ENCODE measurements at places on chromosomes 1 and 21.

- no peak for DNase-seq
These were observed 213.7 kb upstream of the VAMP3 start for GRCh38 chr1:7557301-7557891.

DNA sequence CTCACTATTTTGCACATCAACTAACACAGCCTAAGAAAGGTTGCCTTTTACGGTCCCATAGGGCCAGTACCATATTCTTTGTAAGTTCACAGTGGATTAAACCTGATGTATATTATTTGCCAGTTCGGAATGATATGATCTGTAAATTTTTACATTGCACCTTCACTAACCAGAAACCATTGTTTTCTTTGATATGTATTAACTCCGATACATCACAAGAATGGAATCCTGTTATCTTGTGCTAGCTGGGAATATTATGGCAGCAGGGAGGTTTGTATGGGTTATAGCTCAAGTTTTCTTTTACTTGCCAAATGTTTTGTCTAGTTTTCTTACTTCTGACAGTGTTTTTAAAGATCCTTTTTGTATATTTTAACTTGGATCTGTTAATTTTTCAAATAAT lies 51.4 kb upstream of the S1PR1 start:
- no peak for DNase-seq

DNA sequence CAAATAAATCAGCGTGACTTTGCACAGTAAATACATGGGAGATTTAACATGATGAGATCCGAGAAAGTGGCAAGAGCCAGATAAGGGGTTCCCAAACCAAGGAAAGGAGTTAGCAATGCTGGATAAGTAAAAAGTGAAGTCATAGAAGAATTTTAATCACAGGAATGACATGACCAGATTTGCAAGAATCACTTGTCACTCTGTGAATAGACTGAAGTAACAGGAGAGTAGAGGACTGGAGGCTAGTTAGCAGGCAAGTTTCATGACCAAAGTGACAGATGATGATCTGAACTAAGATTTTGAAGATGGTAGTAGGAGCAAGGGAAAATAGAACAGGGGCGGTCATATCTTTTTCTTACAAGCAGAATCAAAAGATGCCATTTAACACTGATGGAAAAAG lies 8.4 kb downstream of the CFH start:
- no peak for DNase-seq

GRCh38 chr1:201905234-201905890 lies 16.7 kb downstream of the SHISA4 start:
- no peak for DNase-seq

GRCh38 chr21:31725202-31725839 lies 6.6 kb downstream of the SCAF4 start:
- no peak for DNase-seq

GRCh38 chr1:20187813-20188454 lies 1.6 kb upstream of the PLA2G2C start:
- no peak for DNase-seq

GRCh38 chr1:157104598-157105293 lies 5.1 kb upstream of the ETV3L start:
- DNase-seq = no peak

DNA sequence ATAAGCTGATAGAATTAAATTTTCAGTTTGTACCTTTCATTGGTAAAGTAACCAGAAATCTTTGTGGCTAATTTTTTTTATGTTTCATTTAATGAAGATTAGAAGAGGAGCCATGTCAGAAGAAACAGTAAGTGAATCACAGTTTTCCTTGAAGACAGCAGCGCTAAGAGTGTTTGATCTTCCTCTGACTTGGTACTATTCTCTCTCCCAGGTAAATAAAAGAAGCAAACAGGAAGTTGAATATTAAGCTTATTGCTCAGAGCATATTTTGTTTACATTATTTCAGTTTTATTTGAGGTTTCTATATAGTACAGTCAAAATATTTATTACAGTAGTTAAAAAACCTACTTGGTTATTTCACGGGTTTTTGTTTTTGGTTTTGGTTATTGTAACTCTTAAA lies 3.7 kb downstream of the MIGA1 start:
- DNase-seq = no peak

GRCh38 chr1:107138767-107139445 lies 1.9 kb upstream of the NTNG1 start:
- no peak for DNase-seq

DNA sequence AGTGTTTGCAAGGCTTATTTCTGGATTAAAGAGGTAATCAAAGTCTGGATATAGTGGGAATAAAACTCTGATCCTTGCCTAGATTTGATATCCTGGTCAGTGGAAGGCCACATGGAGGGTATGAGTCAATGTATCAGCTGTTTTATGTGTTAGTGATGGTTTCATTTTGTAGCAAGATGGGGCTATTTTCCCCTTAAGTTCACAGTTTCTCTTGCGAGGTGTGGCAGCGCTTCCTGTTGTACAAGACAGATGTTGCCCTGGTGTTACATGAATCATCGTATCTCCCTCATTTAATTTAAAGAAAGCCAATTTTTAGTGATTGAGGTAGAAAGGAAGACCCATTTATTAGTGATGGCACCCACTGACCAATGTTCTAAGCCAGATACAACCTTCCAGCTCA lies 220.2 kb downstream of the DUSP10 start:
- DNase-seq = no peak

Measured in SHP77 treated with DMSO at 0.1 percent for 48 hours (cell line).